Fibroblast of skin of left quadriceps (primary cell): ENCODE measurements at places on chromosomes 7 and 10.

DNA sequence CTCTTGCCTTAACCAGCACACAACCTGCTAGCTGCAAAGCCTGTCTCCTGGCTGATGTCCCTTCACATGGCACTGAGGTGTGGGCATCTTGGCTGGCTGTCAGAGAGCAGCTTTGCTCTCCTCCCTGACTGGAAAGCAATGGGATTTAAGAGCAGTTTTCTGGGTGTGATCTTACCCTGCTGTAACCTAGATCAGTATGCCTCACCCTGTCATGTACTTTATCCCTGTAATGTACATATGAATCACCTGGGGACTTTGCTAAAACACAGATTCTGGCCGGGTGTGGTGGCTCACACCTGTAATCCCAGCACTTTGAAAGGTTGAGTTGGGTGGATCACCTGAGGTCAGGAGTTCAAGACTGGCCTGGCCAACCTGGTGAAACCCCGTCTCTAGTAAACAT, 209.9 kb downstream of the FRMD4A start:
- no peak for DNase-seq

DNA sequence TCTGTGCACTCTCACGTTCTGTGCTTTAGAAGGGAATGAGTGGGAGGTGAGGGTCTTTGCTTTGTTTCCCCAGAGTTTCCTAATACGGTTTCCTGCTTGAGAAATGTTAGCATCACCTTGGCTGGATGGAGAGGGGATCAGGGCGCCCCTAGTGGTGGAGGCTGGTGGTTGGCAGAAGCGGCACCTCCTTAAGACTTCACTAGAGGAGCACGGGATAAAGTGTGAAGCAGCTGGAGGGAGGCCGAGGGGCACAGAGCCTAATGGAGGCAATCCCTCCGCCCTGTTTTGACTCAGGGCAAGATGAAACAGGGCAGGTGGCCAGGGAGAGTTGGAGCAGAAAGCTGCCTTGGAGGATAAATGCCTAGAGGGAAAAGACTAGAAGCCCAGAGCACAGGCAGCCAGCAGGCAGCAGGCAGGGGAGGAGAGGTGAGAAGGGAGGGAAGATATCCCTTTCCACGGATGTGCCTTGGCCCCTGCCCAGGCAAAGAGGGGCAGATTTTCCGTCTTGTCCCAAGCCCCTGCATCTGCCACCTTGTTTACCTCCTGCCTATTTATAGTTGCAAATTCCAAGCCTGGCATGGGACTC, 56.0 kb upstream of the BTRC start:
- DNase-seq = no peak

DNA sequence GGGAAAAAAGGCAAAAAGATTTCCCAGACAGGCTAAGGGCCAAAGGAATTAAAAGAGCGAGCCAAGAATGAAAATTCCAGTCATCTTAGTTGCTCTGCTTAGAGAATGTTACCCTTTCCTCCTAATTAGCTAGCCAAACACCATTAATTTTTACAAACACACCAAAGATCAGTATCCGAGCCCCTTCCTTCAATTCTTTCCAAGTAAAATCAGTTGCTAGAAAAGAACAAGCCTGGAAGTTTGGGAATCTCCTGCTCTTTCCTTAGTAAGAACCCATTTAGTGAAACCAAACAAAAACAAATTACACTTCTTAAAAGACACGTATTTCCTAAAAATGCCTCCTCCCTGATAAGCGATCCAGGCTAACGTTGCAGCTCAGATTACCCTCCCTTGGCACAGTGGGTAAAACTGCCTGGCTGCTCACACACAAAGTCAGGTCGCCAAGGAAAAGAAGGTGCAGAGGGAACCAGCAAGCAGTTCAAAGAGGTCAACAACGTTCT, 57.1 kb upstream of the ABLIM1 start:
- peak; percentile 31 for DNase-seq

- peak; percentile 18 for DNase-seq
These were observed 54.9 kb upstream of the ZNF800 start for GRCh38 chr7:127447326-127447945.

DNA sequence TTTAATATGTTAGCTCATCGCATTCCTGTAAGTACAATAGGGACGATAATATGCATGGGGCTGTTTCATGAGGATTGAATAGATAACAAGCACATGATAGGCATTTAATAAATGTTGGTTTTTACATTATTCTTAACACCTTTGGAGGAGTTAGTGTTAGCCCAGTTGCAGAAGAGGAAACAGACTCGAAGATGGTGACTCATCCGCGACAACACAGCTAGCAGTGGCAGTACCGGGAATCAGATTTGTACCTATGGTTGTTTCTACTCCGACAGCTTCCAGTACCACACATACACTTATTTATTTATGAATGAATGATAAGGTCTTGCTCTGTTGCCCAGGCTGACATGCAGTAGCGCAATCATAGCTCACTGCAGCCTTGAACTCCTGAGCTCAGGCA, 2.9 kb downstream of the LRMDA start:
- DNase-seq = no peak

GRCh38 chr7:102313997-102314780, 27.5 kb downstream of the SH2B2 start:
- no peak for DNase-seq

DNA sequence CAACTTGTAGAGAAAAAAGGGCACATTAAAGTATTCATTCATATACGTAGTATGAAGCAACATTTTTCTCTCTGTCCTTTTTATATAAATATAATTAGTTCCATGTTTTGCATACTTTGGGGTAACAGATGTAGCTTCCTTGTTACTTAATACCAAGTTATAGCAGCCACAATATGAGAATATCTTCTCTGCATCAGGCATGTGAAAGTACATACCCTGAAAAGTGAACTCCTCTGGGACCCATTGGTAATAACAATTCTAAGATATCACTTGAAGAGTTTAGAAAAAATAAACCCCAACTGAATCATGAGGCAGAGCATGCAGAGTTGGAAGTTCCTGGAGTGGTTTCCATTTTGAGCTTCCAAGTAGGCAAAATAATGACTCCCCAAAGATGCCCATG, 2.4 kb upstream of the CRPPA start:
- peak; percentile 67 for DNase-seq

- no peak for DNase-seq
These were observed 37.4 kb downstream of the BLNK start for GRCh38 chr10:96233959-96234358.

- no peak for DNase-seq
These were observed 253.8 kb downstream of the FZD1 start for GRCh38 chr7:91518058-91518457.

DNA sequence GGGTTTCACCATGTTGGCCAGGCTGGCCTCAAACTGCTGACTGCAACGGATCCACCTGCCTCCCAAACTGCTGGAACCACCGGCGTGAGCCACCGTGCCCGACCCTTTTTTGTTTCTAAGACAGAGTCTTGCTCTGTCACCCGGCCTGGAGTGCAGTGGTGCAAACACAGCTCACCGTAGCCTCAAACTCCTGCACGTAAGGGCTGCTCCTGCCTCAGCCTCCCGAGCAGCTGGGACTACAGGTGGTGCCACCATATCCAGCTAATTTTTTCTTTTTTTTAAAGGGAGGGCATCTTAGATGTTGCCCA, 36.4 kb downstream of the ADAP1 start:
- no peak for DNase-seq

- no peak for DNase-seq
These were observed 27.3 kb downstream of the RALA start for GRCh38 chr7:39650676-39651075.

GRCh38 chr10:59173414-59173813, 3.0 kb upstream of the PHYHIPL start:
- no peak for DNase-seq

DNA sequence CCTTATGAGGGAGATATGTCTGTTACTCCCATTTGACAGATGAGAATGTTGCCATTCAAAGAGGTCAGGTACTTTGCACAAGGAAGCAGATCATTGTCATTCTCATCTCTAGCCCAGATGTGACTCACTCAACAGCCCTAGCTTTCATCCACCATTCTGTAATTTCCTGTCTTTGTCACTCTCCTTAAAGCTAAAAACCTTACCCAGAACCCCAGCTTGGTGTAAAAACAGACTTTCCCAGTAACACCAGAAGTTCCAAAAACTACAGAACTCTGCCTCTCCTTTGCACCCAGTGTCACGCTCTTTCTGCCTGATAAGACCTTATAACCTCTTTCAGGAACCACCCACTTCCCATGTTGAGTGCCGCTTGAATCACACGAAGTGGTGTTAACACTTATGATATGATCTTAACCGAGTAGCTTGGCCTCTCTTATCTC, 89.1 kb upstream of the SP4 start:
- no peak for DNase-seq

- peak; percentile 93 for DNase-seq
These were observed 39.2 kb upstream of the JCAD start for GRCh38 chr10:30098629-30099028.

- DNase-seq = no peak
These were observed 35.2 kb downstream of the MRPL32 start for GRCh38 chr7:42967391-42967790.

- DNase-seq = no peak
These were observed 2.7 kb downstream of the ANKRD16 start for GRCh38 chr10:5887029-5887428.

- DNase-seq = no peak
These were observed 79.8 kb upstream of the IFRD1 start for GRCh38 chr7:112370436-112370835.

DNA sequence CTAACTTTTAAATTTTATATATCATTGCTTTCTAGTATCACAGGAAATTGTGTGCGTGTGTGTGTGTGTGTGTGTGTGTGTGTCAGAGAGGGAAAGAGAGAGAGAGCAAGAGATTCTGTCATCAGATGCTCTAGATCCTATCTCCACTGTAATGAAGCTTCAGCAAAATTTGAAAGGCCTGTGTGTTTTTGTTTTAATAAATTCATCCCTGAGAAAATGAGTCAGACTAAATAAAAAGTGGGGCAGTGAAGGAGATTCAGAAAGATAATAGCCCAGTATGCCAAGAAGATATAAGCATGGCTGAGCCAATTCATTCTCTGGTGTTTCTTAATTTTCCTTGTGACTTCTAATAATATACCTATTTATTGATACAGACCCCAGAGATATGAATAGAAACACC, 184.2 kb upstream of the TMEM196 start:
- DNase-seq = no peak

- no peak for DNase-seq
These were observed 116.3 kb downstream of the MDFIC start for GRCh38 chr7:115038158-115038557.

DNA sequence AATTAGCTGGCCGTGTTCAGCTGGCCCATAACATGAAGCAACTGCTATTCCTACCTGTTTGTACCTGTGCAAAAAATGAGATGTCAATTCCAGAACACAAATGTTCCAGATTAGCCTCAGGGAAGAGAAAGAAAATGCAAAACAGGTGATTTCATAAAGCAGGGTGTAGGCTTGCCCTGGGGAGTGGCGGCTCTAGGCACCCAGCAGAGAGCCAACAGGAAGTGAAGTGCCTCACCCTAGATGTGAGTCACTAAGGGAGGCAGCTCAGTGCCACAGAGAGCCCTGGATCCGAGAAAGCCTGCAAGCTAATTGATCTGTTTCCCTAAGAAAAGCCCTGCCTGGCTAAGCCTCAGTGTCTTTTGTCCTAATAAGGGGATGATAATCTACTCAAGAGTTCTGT, 240.0 kb downstream of the ARHGAP21 start:
- DNase-seq = no peak

DNA sequence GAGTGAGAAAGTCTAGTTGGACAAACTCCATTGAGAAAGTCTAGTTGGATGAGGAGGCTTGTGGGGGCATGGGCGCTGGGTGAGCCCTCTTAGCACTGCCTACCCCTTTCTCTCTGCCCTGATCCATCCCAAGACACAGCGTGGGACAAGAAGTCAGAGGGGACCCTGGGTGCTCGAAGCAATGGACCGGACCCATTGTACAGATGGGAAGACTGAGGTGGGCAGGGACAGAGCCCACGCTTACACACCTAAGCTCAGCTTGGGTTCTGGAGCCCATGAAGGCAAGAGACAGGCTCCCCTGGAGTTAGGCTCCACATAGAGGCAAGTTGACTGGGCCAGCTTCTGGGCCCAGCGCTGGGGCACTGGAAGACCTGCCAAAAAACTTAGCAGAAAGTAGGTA, 126.8 kb upstream of the TNRC18 start:
- no peak for DNase-seq

- no peak for DNase-seq
These were observed 10.5 kb upstream of the SLC26A3 start for GRCh38 chr7:107813524-107813923.

GRCh38 chr10:126408953-126409641, 20.8 kb upstream of the ADAM12 start:
- DNase-seq = no peak

DNA sequence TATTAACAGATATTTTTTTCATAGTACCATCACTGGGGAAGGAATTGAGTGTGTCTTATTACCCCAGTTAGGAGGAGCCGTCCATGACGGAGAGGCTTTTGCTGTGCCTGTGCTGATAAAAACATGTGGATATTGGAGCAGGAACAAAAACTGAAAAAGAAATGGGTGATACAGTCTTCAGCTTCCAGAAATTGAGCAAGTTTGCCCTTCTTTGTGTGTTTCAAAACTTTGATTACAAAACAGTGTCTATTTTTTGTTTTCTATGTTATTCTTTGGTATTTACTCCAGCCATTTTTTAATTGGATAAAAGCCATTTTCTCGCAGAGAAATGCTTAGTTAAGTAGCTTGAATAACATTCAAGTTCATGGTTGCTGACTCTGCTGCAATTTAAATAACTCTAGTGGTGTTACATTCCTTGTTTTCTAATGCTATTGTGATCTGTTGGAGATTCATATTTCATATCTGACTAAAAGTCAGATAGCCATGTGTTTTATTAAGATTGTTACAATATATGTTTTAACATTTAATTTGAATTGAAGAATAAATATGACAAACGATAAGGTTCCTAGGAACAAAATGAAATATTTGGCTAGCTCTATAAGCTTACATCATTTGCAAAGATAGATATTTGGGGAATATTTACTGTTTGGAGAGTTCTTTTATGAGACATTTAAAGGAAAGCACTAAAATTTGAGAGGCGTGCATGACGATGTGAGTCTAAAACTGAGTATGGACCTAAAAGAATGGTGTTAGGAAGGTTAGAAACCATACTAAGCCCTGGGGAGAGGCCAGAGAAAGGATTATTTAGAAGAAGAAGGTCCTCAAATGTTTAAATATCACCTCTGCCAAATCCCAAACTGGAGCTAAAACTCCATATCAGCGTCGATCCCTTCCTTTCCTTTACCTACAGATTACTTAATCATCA, 747.3 kb upstream of the CELF2 start:
- no peak for DNase-seq

DNA sequence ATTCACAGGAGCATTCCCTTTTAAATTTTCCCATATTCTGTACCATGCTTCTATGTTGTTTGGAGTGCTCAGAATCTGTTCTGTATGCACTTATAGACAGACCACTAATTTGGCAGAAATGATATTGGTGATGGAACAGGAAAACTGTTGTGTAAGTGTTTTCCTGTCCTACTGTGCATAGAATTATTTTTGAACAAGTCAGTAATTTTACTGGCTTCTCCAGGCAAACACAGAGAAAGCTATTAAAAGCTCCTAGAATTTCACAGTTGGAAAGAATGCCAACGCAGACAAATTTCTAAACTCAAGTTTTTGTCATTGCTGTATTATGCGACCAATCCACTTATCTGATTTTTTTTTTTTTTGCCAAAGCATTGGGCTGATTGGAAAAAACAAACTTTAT, 55.7 kb downstream of the ANKMY2 start:
- DNase-seq = peak; percentile 28

- no peak for DNase-seq
These were observed 75.5 kb downstream of the MAP3K8 start for GRCh38 chr10:30509508-30509907.

GRCh38 chr7:115883629-115884028, 146.9 kb downstream of the TFEC start:
- no peak for DNase-seq

GRCh38 chr10:29681676-29682448, 47.1 kb upstream of the SVIL start:
- DNase-seq = no peak

GRCh38 chr7:37977243-37977642, 56.8 kb downstream of the EPDR1 start:
- no peak for DNase-seq
